NCI-H446 treated with DMSO at 0.1 percent for 48 hours (cell line): ENCODE measurements at places on chromosomes 7 and 10.
A peak's percentile ranks its signal among the peaks of the same experiment; 100 is the strongest.

DNA sequence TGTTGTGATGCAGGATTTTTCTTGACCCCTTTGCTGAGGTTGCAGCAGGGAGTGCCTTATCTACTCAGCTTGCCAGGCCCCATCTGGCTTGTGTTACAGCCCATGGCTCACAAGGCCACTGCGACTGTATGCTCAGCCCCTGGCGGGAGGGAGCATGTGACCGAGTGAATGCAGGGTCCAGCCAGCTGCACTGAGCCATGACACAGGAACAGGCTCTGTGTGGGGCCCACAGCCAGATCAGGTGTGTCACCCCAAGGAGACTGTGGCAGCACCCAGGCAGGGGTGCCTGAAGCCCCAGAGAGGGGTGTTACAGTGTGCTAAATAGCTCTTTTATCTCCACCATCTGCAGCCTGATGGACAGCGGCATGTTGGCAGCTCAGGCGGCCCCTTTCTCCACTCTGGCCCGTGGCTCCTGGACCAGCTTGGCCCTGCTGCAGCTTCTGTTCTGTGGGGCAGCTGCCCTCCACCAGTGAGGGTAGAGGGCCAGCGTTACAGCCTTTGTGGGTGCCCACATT is 2.6 kb upstream of the PCBD1 start:
- no peak for DNase-seq

- DNase-seq = no peak
Measured at GRCh38 chr10:378930-379704, 243.9 kb downstream of the ZMYND11 start.

DNA sequence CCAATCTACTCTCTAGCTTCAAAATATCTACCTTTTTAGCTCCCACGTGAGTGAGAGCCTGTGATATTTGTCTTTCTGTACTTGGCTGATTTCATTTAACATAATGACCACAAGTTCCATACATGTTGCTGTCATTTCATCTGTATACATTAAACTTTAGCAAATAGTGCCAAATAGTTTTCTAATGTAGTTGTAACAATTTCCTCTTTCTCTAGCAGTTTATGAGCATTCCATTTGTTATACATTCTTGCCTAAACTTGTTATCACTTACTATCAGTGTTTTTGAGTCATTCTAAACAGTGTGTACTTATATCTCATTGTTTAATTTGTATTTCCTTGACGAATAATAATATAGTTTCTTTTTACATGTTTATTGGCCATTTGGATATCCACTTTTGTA is 77.2 kb downstream of the NEUROD6 start:
- DNase-seq = no peak

DNA sequence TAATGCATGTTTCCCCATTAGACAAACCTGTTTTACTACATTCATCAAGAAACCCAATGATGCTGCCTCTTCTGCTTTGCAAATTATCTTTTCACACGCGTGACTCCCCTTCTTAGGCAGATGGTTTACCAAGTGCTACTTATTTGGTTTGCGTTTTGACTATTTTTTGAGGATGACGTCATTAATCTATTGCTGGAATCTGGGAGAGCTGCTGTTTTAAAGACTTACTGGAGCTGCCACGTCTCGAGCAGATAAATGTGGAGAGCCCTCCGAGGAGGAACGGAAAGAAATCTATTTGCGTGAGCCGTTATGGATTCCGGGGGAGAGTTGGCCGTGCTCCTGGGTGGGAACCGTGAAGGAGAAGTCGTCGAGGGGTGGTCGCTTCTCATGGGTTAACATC is 19.7 kb downstream of the INSYN2A start:
- DNase-seq = no peak

DNA sequence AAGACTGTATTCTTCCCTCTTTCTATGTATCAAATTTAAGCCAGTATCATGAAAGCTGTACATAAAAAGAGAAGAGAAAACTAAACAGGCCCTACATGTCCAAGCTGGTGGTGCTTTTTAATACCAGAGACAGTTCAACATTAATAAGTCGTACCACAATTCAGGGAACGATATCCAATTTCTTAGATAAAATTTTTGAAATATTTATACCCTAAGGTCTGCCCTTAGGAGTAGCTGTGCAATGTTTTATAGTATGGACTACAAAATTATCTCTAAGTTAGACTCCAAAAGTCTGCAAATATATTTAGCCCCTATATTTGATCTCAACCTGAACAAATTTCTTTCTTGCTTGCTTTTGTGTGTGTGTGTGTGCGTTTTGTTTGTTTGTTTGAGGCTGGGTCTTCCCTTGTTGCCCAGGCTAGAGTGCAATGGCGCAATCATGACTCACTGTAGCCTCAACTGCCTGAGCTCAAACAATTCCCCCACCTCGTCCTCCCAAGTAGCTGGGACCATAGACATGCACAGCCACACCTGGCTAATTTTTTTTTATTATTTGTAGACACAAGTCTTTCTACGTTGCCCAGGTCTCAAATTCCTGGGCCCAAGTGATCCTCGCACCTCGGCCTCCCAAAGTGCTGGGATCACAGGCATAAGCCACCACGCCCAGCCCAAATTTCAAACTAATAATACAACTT is 13.2 kb downstream of the ARHGAP19 start:
- no peak for DNase-seq

- no peak for DNase-seq
Measured at GRCh38 chr7:50940621-50941020, 157.9 kb upstream of the GRB10 start.

- DNase-seq = no peak
Measured at GRCh38 chr7:50584386-50584785, 19.2 kb upstream of the DDC start.

- DNase-seq = peak; percentile 5
Measured at GRCh38 chr10:51425431-51425830, 274.0 kb downstream of the CSTF2T start.

DNA sequence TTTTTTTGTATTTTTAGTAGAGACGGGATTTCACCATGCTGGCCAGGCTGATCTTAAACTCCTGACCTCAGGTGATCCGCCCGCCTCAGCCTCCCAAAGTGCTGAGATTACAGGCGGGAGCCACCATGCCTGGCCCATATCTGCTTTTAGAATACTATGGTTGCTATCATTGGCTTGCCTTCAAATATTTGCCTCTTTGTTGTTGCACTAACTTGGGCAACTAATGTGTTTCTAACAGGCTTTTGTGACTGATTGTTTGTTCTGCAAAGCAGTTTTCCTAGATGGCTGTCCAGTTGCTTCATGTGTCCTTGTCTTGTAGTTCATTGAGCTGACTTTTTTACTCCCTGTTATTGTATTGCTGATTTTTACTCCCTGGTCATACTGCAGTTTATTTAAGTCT is 9.7 kb downstream of the VDAC2 start:
- DNase-seq = no peak

- DNase-seq = no peak
Measured at GRCh38 chr10:28909875-28910274, 232.6 kb downstream of the BAMBI start.

GRCh38 chr10:98676895-98677294 is 230.2 kb upstream of the HPS1 start:
- DNase-seq = no peak

DNA sequence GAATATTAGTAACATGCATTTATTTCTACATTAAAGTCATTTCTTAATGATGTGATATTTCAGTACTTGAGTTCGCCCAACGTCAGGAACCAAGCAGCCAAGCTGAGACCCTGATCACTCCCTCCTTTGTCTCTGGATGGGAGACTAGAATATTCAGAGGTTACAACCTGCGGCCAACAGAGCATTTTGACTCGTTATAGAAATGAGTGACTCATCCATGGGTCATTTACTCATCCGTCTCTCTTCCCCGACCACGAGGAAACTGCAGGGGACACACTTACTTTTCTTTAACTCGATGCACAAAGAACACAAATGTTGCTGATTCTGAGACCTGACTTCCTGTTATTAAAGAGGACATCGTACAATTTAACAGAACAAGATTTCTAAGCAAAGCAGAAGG is 343.3 kb downstream of the FRMD4A start:
- DNase-seq = no peak

GRCh38 chr7:134787720-134788119 is 8.3 kb downstream of the CALD1 start:
- DNase-seq = no peak

DNA sequence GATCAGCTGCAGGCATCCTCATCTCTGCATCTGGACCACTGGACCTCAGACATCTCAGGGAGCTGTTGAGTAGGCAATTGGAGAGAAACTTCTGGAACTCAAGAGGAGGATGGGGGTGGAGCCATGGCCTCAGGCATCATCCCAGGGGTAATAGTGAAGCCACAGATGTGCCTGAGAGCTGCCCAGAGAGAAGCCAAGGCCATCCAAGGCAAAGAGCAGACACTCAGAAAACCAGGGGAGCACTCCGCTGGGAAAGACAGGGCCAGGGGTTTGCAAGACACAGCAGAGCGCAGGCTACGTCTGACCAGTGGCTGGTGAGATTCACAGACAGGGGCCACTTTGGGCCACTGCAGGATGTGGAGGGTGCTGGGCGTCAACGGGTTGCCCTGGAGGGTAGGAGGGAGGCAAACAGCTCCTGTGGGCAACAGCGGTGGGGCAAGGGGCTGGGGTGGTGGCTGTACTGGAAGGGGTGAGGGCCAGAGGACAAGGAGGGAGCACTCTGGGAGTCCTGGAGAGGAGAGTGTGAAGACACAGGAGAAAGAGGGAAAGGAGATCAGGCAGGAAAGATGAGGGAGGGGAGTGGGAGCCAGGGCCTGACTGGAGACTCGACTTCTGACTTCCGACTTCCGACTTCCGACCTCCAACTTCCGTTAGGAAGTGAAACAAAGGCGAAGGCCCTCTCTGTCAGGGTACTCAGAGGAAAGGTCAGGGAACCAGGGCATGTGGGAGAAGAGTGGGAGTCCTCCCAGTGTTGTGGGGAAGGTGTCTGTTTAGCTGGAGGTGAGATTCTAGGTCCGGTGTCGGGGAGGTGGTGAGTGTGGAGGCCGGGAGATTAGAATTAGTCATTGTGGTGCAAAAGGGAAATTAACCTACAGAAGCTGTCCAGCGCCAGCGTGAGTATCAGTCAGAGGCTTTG is 69.7 kb upstream of the ANTXRL start:
- no peak for DNase-seq

DNA sequence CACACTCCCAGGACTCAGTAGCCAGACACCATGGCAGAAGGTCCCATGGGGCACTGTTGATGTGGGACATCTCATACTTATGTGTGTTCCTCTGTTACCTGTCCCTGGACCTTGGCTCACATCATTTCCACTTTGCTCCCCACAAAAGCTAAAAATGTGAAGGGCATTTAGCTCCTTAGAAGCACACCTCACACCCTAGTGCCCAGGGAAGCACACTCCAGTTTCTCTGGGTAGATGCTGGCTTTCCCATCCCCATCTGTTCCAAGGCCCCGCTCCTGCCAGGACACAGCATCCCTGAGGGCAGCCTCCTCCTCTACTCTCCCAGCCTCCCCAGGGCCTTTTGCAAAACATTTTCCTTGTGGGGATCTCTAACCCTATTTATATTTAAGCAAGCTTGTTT is 572.4 kb upstream of the MGMT start:
- DNase-seq = no peak

DNA sequence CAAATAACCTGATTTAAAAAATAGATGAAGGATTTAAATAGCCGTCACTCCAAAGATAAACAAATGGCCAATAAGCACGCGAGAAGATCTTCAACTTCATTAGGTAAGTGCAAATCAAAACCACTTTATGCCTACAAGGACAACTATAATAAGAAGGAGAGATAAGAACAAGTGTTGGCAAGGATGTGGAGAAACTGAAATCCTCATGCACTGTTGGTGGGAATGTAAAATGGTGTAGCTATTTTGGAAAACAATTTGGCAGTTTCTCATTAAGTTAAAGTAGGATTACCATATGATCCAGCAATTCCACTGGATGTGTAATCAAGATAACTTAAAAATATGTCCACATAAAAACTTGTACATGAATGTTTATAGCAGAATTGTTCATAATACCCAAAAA is 64.1 kb downstream of the CXCL12 start:
- DNase-seq = no peak

DNA sequence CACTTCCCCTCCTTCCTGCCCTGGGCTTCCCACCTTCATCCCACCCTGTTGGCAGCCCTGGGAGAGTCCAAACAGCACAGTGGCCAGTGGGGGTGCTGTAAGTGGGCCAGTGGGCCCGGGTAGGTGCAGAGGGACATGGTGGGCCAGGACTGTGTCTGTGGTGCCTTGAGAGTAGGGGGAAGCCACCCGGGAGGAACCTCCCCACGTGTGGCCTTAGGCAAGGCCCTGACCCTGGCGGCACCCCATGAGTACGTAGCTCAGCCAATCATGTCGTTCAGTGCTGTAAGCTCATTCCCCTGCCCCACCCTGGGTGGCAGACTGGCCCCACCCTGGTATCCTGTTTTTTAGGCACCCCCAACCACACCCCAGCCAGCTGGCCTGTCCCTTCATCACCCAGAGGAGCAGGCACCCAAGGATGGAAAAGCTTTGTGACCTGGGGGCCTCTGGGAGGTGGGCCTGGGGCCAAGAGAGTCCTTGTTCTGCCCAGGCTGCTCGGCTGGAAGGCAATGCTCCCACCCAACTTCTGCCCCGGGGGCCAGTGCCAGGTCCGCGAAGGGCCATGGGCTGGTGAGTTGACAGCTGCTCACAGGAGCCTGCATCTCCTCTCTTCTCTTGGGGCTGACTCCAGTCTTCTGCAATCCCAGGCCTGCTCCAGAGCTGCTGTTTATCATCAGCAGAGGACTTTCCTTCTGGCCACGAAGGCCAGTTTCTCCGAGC is 41.6 kb downstream of the TSPAN15 start:
- DNase-seq = no peak

DNA sequence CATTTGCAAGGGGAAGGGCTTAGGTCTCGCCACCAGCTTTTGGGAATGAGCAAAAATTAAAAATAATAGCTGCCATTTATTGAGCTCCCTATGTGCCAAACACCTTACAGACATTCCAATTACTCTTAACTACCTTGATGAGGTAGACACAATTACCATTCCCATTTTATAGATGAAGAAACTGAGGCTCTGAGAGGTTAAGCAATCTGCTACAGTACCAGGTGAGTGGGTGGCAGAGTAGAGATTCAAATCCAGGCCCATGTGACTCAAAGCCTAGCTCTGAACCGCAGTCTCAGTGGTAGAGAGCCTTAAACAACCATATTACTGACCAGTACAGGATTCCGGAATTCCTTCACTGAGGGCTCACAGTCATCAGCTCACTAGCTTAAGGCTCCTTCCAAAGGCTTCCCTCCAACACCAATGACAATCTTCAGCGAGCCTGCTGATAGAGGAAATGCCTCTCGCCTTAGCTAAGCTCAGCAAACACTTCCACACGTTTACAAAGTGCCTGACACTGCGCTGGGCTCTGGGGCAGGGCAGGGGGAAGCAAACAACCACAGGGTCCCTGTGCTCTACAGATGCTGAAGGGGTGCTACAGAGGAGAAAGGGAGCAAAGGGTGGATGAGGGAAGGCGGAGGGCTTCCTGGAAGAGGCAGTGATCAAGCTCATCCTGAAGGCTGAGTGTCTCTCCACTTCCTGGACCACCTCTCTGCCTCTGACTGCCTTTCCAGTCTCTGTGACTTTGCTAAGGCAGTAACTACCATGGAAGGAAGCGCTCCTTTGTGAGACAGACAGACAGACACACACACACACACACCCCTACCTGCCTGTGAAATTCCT is 7.4 kb downstream of the LRRC20 start:
- DNase-seq = no peak

- DNase-seq = no peak
Measured at GRCh38 chr10:29667191-29667590, 32.4 kb upstream of the SVIL start.

GRCh38 chr7:17318146-17318545 is 19.7 kb downstream of the AHR start:
- no peak for DNase-seq
